ENCODE measurements at places on chromosomes 4 and X. TPM values are rescaled to one million over a fixed set of nuclear protein-coding genes. Genes with fewer than 3 reads are reported as not detected.

TEX13B gene
- not detected for total RNA-seq

CTAG2 gene
- total RNA-seq = not detected

LPAR4 gene
- total RNA-seq = 0.52 TPM

- no peak for DNase-seq
Measured at GRCh38 chr4:121758925-121759568, 5.9 kb downstream of the SMIM43 start.

GRCh38 chr4:40306226-40306625 lies 28.9 kb upstream of the CHRNA9 start:
- no peak for DNase-seq

DNA sequence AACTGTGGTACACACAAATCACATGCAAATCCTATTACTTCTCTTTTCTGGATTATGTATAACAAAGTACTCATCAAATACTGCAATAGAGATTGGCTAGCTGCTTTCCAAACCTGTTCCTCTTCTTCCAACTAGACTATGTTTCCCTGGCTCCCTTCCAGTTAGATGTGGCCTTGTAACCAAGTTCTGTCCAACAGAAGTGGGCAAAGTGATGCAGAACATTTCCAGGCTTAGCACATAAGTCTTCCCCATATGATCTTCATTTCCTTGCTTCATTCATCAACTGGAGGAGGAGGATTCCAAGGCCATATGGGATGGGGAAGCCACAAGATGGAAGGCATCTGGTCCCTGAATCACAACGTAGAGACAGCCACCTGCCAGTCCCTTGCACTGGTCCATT lies 8.0 kb downstream of the SLC9A7 start:
- no peak for DNase-seq

GRCh38 chrX:38375891-38376290 lies 23.5 kb downstream of the OTC start:
- no peak for DNase-seq

GRCh38 chr4:150479657-150480056 lies 102.3 kb upstream of the MAB21L2 start:
- no peak for DNase-seq

GRCh38 chr4:168715896-168716295 lies 219.0 kb downstream of the PALLD start:
- DNase-seq = no peak

- no peak for DNase-seq
Measured at GRCh38 chrX:109782994-109783700, 50.1 kb upstream of the ACSL4 start.

DNA sequence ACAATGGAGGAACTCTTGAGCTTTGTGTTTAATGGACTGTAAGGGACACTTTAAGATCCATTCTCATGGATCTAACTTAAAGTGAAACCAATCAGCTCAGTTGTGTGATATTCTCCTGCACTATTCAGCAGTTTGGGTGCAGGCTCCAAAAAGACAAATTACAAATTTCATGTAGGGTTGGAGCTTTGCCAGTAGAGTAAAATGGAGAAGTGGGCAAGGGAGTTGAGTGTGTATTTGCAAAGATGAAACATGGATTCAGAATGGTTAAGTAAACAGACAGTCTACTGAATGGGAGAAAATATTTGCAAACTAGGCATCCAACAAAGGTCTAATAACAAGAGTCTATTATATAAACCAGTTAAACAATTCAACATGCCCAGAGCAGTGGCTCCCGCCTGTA lies 21.2 kb upstream of the MID2 start:
- no peak for DNase-seq
